ENCODE measurements at places on chromosomes 7 and 10.
A peak's percentile ranks its signal among the peaks of the same experiment; 100 is the strongest.

- peak; percentile 2 for DNase-seq
Observed at GRCh38 chr10:132477398-132478340, 59.9 kb upstream of the INPP5A start.

GRCh38 chr10:24850727-24851296, 101.6 kb downstream of the PRTFDC1 start:
- no peak for DNase-seq

DNA sequence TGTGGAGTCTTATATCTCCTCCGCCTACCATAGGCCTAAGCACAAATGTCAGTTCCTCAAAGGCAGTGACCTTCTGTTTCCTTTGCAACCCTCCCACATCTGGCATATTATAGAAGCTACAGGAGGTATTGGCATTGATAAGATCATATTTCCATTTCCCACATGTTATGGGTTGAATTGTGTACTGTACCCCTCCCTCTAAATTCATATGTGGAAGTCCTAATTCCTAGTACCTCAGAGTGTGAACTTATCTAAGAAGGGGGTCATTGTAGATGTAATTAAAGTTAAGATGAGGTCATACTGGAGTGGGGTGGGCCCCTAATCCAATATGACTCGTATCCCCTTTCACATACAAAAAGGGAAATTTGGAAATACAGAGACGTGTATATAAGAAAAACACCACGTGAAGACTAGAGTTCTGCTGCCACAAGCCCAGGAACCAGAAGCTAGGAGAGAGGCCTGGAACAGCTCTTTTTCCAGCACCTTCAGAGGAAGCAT, 6.1 kb upstream of the LAMB4 start:
- no peak for DNase-seq

DNA sequence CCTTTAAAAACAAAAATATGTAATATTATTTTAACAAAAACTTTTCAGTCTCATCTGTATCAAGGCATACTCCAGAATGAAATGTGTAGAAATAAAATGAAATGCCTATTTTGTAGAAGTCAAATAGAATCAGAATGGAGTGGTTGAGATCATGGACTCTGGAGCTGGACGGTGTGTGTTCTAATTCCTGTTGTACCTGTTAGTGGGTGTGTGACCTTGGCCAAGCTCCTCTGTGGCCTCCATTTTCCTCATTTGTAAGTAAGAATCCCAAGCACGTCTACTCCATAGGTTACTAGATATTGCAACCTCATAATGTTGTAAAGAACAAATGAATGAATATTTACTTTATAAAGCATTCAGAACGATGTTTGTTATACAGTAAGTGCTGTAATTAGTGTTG, 74.9 kb downstream of the HDAC9 start:
- no peak for DNase-seq

DNA sequence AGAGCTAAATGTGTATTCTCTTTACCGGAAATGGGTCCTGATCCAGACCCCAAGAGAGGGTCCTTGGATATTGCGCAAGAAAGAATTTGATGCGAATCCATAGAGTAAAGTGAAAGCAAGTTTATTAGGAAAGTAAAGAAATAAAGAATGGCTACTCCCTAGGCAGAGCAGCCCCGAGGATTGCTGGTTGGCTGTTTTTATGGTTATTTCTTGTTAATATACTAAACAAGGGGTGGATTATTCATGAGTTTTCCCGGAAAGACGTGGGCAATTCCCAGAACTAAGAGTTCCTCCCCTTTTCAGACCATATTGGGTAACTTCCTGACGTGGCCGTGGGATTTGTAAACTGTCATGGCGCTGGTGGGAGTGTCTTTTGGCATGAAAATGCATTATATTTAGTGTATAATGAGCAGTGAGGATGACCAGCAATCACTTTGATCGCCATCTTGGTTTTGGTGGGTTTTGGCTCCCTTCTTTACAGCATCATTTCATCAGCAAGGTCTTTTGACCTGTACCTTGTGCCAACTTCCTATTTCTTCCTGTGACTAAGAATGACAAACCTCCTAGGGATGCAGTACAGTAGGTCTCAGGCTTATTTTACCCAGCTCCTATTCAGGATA, 60.4 kb downstream of the ARL4A start:
- DNase-seq, result no peak

GRCh38 chr10:118210276-118210675, 131.8 kb downstream of the FAM204A start:
- no peak for DNase-seq

DNA sequence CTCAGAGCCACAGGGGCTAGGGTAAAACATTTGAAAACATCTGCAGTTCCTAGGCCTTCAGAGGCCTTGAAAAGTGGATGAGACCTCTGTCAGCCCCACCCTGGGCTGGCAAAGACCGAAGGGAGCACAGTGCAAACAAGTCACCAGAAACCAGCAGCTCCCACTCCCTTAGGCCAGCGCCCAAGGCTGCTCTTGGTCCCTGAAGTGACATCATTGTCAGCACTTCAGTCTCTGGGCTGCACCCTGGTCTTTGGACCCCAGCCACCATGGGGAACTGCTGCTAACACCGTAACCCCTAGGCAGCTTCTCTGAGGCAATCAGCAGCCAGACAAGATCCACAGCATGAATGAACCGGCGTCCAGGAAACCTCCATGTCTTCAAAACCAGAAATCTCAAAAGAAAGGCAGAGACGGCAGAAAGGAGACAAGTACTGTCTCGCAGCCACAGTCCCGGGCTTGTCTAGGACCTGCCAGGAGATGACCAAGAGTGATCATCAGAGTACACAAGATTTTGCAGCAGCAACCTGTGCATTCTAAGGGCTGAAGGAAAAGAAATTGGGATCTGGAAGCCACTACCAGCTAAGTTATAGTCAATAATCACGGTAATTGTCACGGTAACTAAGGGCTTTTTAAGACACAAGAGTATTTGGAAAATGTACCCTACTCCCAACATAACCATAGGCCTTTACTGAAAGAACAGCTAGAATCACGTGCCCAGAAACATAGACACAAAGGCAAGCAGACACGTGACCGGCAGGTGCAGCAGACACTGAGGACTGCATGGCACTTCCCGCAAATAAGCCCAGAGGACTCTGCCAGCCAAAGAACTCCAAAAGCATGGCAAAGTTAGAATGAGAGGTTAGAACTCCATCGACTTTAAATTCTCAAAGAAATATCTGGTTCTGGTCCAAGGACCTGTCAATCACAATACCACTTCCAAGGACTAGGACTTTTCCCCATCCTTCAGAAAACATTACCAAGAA, 23.3 kb downstream of the CPXM2 start:
- no peak for DNase-seq

- DNase-seq, result no peak
Observed at GRCh38 chr10:76329891-76330575, 898.6 kb downstream of the LRMDA start.

GRCh38 chr7:137850571-137850970, 3.8 kb upstream of the DGKI start:
- DNase-seq, result no peak

GRCh38 chr10:119526621-119527592, 15.6 kb downstream of the RGS10 start:
- DNase-seq, result no peak

GRCh38 chr10:47025253-47025539, 114.0 kb downstream of the PTPN20 start:
- DNase-seq, result no peak

DNA sequence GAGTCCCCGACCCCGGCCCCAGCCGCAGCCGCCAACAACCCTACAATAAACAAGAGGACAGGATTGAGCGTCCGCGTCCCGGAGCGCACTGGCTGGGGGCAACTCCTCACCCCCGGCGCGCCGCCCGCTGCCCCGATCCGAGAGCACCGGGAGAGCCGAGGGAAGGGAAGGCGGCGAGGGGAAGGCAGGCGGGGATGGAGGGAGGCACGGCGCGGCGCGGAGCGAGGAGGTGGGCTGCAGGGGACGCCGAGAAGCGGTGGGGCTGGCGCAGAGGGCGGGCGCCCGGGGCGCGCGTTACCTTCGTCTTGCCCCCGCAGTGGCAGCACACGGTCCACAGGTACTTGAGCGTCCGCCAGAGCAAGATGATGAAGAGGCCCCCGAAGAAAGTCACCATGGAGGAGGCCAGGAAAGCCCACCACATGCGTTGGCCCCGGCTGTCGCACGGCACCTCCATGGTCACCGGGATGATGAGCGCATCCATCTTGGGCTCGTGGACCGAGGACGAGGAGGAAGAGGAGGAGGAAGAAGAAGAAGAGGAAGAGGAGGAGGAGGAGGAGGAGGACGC, 559 bp downstream of the KCNMA1 start:
- DNase-seq, result no peak

- no peak for DNase-seq
Observed at GRCh38 chr10:18886102-18886501, 162.5 kb upstream of the MALRD1 start.

DNA sequence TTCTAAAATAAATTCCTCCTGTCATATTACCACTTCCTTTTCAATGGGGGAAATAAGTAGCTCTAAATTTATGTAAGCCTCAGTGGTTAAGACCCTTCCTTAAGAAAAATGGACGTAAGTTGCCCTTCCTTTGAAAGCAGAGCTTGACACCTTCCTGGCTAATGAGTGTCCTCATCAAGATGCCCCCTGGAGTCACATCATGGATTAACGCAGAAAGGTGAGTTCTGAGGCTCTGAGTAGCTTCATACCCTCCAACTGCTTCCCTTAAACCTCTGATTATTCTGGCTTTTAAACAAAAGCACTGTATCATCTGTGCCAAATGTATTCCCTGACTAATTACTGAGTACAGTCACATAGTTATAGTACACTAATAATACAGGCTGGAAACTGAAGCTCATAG, 14.7 kb downstream of the KCTD7 start:
- DNase-seq, result no peak

GRCh38 chr7:8261711-8262695, at the start of gene ICA1:
Gene ICA1 (minus strand): TSS chr7:8262167. CDS start chr7:8235926, 26,241 bp downstream.
- peak; percentile 80 for DNase-seq

- no peak for DNase-seq
Observed at GRCh38 chr7:158373476-158374133, 214.0 kb downstream of the PTPRN2 start.

GRCh38 chr7:113076703-113077102, 9.9 kb downstream of the GPR85 start:
- DNase-seq, result no peak

GRCh38 chr7:155300641-155301452, 3.2 kb downstream of the INSIG1 start:
- DNase-seq, result no peak

DNA sequence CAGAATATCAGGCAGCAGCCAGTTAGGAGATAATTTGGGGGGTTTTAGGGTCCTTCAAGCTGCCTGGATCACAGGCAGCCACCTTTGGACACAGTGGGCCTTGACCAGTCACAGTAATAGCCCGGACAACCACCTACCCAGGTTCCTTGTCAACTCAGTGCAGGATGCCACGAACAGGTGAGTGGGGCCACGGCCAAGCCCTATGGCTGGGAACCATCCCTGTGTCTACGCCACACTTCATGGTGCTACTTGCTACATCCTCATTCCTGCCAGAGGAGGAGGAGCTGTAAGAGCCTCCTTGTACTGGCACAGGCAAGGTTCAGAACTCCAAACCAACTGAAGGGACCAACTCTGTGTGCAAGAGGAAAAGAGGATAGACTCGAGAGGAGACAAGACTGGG, 19.9 kb downstream of the ITPRIP start:
- DNase-seq, result no peak

DNA sequence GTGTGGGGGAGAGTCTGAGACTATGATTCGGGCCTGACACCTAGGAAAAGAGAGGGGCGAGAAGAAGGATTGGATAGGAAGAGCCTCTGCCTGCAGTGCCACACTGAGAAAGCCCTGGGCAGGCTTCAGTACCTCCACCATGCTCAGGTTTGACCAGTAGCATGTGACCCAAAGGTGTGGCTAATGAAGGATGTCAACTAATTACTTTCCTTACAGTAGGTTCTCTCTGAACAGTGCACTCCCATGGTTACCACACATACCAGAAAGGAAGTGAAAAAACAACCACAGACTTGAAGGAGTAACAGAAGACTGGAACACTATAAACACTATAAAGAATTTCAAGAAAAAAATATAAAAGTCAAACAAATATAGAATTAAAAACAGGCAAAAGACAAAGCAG, 46.2 kb downstream of the SEM1 start:
- DNase-seq, result no peak

GRCh38 chr10:77233466-77233865, 404.1 kb downstream of the KCNMA1 start:
- DNase-seq, result no peak

DNA sequence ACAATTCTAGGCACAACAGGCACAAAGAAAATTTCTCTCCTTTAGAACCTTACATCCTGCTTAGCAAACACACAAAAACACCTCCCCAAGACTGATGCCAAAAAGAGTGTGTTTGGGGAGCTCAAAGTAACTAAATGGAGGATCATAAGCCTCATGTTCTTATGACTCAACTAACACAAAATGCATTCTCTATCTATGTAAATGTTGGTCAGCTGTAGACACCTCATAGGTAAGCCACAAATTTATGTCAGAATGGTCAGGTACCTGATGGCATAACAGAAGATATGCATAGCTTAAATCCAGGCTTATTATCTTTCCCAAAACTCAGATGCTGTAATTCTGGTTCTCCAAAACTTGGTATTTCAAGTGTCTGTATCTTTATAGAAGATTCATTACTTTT, 315.1 kb downstream of the C7orf25 start:
- no peak for DNase-seq

- DNase-seq, result no peak
Observed at GRCh38 chr10:98331885-98332284, 63.9 kb upstream of the LOXL4 start.

DNA sequence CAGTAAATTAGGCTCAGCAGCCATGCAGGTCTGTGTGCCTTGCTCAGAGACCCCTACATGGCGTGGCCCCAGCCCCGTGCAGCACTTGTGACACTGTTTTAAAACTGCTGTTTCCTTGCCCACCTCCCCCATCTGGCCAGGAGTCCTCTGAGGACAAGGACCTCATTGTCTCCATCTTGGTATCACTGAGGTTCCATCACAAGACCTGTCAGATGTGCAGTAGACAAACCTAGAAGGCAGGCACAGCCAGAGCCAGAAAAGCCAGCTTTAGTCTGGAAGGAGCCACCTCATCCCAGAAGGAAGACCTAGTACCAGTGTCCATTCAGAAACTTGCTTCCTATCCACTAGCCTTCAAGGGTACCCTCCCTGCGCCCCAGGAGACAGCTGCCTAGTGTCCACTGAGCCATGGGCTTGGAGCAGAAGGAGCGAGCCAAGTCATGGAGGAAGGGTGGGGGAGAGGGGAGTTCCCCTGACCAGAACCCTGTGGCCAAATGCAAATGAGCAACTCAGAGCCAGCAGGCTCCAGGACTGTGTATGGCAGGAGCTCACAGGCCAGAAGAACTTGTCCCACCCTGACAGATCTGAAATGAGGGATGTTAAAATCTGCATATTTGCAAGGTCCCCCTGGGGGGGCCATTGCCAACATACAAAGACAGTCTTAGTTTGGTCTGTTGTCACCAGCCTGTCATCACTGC, 176.1 kb downstream of the SH3PXD2A start:
- peak; percentile 50 for DNase-seq

GRCh38 chr10:111999205-111999914, 184.2 kb downstream of the GPAM start:
- DNase-seq, result no peak

GRCh38 chr7:76047305-76047810, 442 bp downstream of the STYXL1 start:
- no peak for DNase-seq
